GM12878 (cell line): ENCODE measurements at places on chromosomes 2 and 18.

DNA sequence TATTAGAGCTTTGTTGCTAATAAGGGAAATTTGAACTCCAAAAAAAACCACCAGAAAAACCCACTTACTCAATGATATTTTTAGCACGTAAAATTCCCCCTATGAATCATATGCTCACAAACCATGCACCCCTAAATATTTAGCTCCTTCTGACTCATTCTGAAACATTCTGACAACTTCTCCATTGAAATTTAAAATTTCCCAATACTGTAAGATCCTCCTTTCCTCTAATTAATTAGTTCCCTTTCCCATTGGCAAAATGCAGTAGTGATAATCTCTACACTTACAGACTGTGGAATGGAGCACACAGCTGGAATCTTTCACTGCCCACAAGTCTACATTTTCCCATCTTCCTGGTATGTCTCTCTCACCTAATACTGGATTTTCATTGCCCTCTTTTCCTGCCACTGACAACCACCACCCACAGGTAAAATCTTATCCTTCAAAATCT is 215.8 kb upstream of the ACVR2A start:
- no peak for DNase-seq

- DNase-seq: no peak
These were observed 81.5 kb downstream of the NRP2 start for GRCh38 chr2:205763708-205764211.

DNA sequence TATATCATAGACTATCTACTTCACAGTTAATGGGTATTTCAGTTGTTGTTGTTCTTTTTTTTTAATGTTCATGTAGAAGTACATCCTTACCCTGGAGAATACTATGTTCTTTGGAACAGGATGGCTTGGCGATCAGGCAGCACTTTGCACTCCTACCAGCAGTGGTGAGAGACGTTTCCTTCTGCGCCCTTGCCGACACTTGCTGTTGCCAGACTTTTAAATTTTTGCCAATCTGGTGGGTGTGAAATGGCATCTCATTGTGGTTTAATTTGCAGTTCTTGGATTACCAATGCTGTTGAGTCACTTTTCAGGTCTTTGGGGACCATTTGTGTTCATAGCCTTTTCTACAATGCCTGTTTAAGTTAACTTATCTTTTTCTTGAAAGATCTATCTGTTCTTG is 197.3 kb downstream of the SH3RF3 start:
- no peak for DNase-seq

- DNase-seq: no peak
These were observed 27.5 kb upstream of the ALPP start for GRCh38 chr2:232350804-232351685.

- no peak for DNase-seq
These were observed 50.6 kb upstream of the FN1 start for GRCh38 chr2:215486291-215487001.

GRCh38 chr2:143171817-143172216 is 42.6 kb downstream of the ARHGAP15 start:
- no peak for DNase-seq

DNA sequence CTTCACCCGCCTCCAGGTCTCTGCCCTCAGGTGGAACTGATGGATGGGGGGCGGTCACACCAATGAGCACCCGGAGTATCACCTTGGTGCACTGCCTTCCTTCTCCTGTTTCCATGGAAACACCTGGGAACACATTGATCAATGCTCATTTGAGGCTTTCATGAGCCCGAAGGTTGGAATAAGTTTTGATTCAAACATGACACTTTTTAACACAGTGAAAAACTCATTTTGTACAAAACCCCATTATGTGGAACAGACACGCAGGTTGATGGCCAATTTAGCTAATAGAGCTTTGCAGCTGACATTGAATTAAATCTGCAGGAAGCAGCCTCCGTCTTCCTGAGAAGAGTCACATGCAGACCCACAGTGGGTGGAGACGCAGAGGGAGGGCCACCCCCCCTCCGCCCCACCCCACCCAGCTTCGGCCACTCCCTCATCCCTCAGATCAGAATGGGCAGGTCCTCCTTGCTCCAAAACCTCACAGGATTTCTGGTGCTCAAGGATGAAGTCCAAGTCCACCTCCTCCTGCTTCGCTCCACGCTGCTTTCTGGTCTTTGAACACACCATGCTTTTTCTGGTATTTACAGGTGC is 96.0 kb upstream of the MYCN start:
- no peak for DNase-seq

- DNase-seq: no peak
These were observed 1594.6 kb upstream of the SLC39A10 start for GRCh38 chr2:194062401-194062800.

- DNase-seq: no peak
These were observed 38.2 kb downstream of the SESTD1 start for GRCh38 chr2:179226203-179226960.

DNA sequence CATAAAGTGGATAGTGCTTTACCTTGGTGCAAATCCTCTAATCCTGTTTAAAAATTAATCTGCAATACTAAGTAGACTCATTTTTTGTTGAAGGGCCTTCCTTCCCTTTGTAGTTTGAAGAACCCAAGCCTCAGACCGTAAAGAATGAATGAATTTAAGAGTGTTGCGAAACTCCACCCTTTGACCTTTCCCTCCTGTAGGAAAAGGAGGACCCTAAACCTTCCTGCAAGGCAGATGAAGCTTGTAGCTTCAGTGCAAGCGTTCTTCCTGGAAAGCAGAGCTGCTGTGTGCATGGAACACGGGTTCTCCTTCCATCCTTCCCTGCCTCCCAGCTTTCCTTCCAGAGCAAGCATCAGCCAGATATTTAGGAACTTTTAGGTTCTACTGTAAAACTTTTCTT is 1.7 kb downstream of the IMPA2 start:
- DNase-seq: no peak

DNA sequence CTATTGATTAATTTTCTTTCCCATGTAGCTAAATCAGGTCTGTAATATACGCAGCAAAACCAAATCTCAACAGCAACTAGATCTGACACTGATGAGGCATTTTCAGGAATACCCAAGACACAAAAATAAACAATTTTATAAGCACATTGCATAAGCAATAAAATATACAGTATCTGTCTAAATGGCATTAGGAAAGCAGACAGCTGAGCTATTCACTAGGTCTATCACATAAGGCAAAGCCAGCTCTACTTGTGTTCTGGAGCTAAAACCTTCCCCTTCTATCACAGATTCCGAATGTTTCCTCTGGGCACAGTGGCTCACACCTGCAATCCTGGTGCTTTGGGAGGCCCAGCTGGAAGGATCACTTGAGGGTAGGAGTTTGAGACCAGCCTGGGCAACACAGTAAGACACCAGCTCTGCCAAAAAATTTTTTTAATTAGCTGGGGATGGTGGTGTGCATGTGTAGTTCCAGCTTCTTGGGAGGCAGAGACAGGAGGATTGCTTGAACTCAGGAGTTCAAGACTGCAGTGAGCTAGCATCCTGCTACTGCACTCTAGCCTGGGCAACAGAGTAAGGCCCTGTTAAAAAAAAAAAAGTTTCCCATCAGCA is 21.1 kb downstream of the PTPN2 start:
- no peak for DNase-seq

- no peak for DNase-seq
These were observed 73.0 kb downstream of the MYO1B start for GRCh38 chr2:191318037-191318728.

DNA sequence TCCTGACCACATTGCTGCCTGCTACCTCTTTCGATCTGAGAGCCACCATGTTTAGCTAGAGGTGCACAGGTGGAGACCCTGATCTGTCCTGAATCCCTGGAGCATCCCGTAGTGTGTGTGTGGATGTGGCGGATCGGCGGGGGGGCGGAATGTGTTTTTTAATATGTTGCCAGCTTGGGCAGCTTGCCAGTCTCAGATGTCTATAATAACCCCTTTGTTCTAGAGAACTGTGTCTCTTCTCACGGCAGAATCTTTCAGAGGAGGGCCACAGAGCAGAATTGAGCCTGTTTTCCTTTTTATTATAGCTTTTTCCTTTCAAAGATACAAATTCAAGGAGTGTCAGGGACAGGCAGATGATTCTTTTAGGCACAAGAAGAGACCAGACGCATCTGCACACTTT is 934.1 kb upstream of the KLHL29 start:
- no peak for DNase-seq

DNA sequence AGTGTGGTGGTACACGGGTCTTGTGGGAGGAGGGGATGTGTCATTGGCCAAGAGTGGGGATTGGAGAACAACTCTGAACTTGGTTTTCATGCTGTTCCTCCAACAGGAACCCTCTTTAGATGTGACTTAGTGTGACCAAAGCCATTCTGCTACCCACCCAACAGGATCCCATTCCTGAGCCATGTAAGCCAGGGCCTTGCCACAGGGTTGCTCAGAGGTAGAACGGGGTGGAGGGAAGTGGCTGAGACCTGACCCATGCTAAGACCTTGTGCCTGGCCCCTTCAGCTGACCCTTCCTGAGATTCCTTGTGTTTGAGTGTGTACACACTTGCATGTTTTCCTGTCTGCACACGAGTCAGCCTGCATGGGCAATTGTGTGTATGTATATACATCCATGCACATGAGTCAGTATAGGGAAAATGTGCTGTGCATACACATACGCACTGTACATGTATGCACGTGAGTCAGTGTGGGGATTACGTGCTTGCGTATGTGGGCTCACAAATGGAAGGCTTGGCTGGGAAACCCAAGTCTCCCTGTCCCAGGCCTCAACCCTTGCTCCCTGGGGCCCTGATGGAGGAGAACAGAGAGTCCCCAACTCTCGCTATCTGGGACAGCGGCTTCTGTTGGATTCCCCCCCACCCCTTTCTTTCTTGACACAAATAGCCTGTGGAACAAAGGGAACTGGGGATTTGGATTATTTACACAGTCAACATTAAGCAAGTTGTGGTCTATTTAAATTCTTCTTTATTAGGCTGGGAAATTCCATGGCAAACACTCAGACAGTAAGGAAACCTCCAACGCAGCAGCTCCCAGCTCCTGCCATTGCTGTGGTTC is 339.8 kb downstream of the DYSF start:
- DNase-seq: no peak

GRCh38 chr2:178990533-178991241 is 59.2 kb downstream of the CCDC141 start:
- DNase-seq: peak; percentile 38

- no peak for DNase-seq
These were observed 135.9 kb downstream of the DTNB start for GRCh38 chr2:25537526-25537925.

- DNase-seq: no peak
These were observed 10.9 kb downstream of the WIPF1 start for GRCh38 chr2:174586418-174587295.

GRCh38 chr2:224110811-224111210 is 71.7 kb upstream of the SERPINE2 start:
- no peak for DNase-seq

GRCh38 chr2:229340086-229340760 is 69.1 kb upstream of the PID1 start:
- no peak for DNase-seq

- no peak for DNase-seq
These were observed 14.5 kb upstream of the ADAM23 start for GRCh38 chr2:206428783-206429182.

DNA sequence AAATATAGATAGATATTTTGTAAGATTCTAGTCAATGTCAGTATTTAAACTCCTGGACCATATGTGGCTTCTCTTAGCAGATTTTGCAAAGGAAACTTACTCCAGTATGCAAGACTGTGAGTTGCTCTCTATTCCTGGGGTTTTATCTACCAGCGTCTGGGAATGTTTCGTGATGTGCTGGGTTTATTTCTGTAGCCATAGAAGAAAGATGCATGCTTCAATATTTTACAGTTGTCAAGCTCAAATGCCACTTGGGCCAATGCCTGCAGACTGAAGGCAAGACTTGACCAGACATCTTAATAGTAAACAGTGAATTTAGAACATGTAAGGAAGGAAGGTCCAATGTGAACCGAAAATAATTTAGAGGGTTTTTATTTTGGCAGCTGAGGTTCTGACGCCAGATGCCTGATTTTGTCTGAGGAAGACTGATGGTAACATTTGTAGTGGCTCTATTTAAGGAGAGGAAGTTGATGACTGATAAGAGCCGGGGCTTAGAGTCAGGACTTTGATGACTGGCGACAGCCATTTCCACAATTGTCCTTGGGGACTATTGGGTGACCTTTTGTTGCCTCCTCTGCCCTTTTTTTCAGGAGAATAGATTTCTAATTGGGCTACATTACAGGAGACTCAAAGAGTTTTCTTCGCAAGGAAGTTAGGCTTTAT is 154.3 kb downstream of the RAPGEF4 start:
- no peak for DNase-seq

GRCh38 chr2:191597186-191597751 is 80.7 kb upstream of the NABP1 start:
- no peak for DNase-seq

- DNase-seq: no peak
These were observed 8.8 kb upstream of the FZD7 start for GRCh38 chr2:202024871-202025270.

GRCh38 chr2:11891671-11892440 is 145.4 kb downstream of the LPIN1 start:
- DNase-seq: no peak

DNA sequence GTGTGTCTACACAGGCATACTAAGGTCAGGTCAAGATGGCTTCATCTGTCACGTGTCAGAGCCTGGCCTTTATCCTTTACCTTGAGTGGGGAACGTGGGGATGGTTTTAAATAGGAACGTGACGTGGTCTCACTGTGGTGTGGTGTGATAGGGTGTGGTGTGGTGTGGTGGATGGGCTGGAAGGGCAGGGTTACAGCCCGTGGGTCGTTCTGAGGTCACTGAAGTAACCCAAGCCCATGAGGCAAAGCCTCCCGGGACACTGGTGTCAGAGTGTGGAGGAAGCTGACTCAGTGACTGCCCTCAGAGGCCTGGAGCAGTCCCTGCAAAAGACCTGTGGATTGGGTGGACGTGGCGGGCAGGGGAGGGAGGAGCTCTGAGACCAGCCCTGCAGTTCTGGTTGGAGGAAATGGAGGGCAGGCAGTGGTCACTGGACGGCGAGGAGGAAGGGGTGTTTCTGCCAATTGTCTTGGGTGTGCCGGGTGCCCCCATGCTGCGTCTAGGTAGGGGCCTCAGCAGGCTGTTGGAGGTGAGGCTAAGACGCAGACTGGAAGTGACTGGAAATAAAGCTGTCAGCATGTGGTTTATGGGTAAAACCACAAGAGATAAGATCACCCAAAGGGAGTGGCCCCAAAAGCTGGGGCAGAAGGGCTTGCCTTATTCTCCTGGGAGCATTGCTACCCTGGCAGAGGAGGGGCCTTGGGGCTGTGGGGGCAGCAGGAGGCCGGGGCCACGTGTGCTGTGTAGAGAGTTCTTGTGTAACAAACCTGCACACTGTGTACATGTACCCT is 84.8 kb downstream of the SH3RF3 start:
- peak; percentile 82 for DNase-seq

- DNase-seq: no peak
These were observed 221.4 kb downstream of the CLIP4 start for GRCh38 chr2:29336341-29337241.

- no peak for DNase-seq
These were observed 19.6 kb upstream of the IL1A start for GRCh38 chr2:112803691-112804521.

GRCh38 chr18:13392899-13393298 is 174.3 kb downstream of the LDLRAD4 start:
- DNase-seq: no peak

- DNase-seq: no peak
These were observed 19.2 kb downstream of the RNMT start for GRCh38 chr18:13745696-13746095.
